Effector memory CD8-positive, alpha-beta T cell (primary cell): ENCODE measurements at places on chromosomes 11 and 22.

GRCh38 chr11:111456086-111456858, 55.9 kb downstream of the BTG4 start:
- DNase-seq = no peak
- H3K27ac ChIP-seq = no peak overlapping the region
- peaks cover 57% of the 10 kb centered on the region for H3K27me3 ChIP-seq
- no peak overlapping the region for H3K4me3 ChIP-seq
- no peaks in the 10 kb centered on the region for H3K4me1 ChIP-seq

- H3K27me3 ChIP-seq = peaks cover 6% of the 10 kb centered on the region
- no peak overlapping the region for H3K4me3 ChIP-seq
- no peaks in the 10 kb centered on the region for H3K4me1 ChIP-seq
- no peaks in the 10 kb centered on the region for H3K36me3 ChIP-seq
These were observed 69.1 kb downstream of the MTNR1B start for GRCh38 chr11:93038521-93038920.

GRCh38 chr22:48727454-48728058, 1100.1 kb downstream of the BRD1 start:
- H3K36me3 ChIP-seq = no peaks in the 10 kb centered on the region
- peaks cover 44% of the 10 kb centered on the region for H3K27me3 ChIP-seq
- H3K4me3 ChIP-seq = no peak overlapping the region
- DNase-seq = no peak

DNA sequence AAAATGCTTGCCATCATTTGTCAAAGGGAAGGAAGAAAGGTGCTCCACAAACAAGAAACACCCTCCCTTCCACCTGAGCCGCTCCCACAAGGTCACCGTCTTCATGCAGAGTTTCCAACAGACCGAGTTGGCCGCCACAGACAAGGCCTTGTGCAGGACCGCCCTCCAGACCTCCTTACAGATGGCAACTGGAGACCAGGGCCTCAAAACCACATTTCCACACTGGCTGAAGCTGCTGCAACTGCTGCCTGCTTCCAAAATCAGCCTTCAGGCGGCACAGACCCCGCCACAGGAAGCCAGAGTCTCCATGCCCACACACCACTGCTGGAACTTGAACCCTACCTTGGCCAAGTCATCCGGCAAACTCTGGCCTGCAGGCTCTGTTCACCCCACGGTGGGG, 6.3 kb downstream of the DEAF1 start:
- no peak overlapping the region for H3K27ac ChIP-seq
- peaks cover 16% of the 10 kb centered on the region for H3K4me1 ChIP-seq

DNA sequence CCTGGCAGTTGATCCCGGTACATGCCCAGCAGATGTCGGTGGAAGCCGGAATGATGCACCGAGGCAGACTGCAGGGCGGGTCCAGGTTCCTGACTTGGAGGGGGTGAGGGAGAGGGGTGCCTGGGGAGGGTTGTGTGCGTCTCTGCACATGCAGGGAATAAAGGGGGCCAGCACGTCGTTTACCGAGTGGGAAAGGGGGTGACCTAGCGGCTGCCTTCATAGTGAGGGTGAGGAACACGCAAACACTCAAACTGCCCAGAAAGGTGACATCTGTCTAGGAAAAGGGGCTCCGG, 801.7 kb downstream of the TBC1D22A start:
- no peaks in the 10 kb centered on the region for H3K4me1 ChIP-seq
- no peaks in the 10 kb centered on the region for H3K36me3 ChIP-seq
- H3K27ac ChIP-seq = no peak overlapping the region
- peaks cover 13% of the 10 kb centered on the region for H3K27me3 ChIP-seq
- H3K4me3 ChIP-seq = no peak overlapping the region

GRCh38 chr11:112318661-112319060, 58.0 kb upstream of the PLET1 start:
- H3K36me3 ChIP-seq = no peaks in the 10 kb centered on the region
- H3K27me3 ChIP-seq = no peaks in the 10 kb centered on the region
- no peak overlapping the region for H3K27ac ChIP-seq
- DNase-seq = no peak
- no peak overlapping the region for H3K4me3 ChIP-seq

- H3K4me3 ChIP-seq = no peak overlapping the region
- H3K27me3 ChIP-seq = peaks cover 19% of the 10 kb centered on the region
- H3K36me3 ChIP-seq = peaks cover 17% of the 10 kb centered on the region
- peaks cover 10% of the 10 kb centered on the region for H3K4me1 ChIP-seq
These were observed 5.1 kb upstream of the ARSA start for GRCh38 chr22:50633086-50633485.

DNA sequence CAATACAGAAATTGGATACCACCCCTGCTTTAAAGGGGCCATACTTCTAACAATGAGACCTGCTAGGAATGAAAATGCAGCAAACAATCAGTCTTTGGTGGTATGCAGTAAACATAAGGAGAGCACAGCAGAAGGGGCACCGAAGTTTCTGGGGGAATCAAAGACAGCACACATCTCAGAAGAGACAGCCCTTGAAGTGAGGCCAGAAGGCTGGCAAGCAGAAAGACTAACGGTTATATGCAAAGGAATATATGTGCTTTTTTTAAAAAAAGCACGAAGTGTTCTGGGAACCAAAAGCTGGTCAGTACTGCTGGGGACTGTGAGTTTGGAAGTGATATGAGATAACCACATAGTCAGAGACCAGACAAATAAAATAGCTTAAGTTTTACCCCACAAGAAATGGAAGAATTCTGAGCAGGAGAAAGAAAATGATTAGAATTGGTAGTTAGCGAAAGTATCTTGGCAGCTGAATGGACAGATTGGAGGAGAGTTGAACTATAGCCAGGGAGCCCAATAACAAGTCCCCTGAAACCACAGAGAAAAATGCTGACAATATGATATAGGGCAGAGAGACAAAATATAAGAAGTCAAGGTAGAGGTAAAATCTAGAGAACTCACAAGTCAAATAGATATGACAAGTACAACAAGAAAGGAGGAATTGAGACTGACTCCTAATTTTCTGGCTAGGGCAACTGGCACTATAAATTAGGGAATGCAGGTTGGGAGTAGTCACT, 125.7 kb downstream of the MRTFA start:
- DNase-seq = no peak
- no peaks in the 10 kb centered on the region for H3K27me3 ChIP-seq
- H3K4me3 ChIP-seq = no peak overlapping the region
- H3K36me3 ChIP-seq = peaks cover 14% of the 10 kb centered on the region
- H3K27ac ChIP-seq = no peak overlapping the region

DNA sequence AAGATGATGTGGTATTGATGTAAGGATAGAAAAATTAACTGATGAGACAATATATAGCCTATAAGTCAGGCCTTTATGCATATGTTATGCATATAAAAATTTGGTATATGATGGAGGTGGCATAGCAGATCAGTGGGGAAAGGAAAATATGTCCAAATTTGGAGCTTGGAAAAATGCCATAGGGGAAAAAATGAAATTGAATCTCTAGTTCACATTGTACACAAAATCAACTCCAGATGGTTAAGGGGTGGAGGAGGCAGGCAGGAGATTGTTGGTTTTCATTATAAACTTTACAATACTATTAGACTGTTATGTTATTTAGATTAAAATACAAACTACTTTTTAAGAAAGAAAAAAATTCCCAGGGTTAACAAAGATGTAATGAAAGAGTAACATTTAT, 15.1 kb upstream of the CD3E start:
- no peak for DNase-seq
- no peaks in the 10 kb centered on the region for H3K27me3 ChIP-seq
- peaks cover 8% of the 10 kb centered on the region for H3K4me1 ChIP-seq

DNA sequence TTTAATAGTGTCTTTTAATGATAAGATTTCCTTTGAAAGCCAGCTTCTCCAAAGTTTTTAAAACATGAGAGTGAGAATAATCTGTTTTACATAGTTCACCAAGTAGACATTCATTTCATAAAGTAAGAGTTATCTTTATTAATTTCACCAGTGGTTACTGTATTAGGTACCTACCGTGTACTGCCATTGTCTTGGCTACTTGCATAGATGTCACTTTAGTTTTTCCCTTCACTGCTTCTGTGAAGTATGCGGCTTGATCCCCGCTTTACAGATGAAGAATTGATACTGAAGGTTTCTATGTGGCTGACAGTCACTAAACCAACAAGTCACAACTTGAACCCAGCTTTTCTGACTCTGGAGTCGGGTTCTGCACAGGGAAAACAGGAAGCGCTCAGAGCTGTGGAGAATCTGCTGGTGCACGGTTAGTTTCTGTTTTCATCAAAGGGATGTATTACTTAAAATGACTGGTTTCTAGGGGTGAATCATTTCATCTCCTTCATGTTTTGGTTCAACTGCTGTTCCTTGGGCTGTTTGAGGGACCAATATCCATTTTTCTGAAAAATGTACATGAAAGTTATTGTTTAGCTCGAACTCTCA, 39.3 kb upstream of the MYO18B start:
- DNase-seq = no peak
- H3K36me3 ChIP-seq = peaks cover 5% of the 10 kb centered on the region
- H3K4me3 ChIP-seq = no peak overlapping the region
- H3K27me3 ChIP-seq = peaks cover 6% of the 10 kb centered on the region
- H3K27ac ChIP-seq = no peak overlapping the region

GRCh38 chr11:94922321-94923003, 50.9 kb downstream of the CWC15 start:
- peaks cover 25% of the 10 kb centered on the region for H3K4me1 ChIP-seq
- H3K36me3 ChIP-seq = no peaks in the 10 kb centered on the region
- no peak overlapping the region for H3K4me3 ChIP-seq
- H3K27me3 ChIP-seq = peaks cover 12% of the 10 kb centered on the region

GRCh38 chr11:74321487-74322188, 10.2 kb upstream of the P4HA3 start:
- H3K36me3 ChIP-seq = no peaks in the 10 kb centered on the region
- DNase-seq = no peak
- H3K4me1 ChIP-seq = no peaks in the 10 kb centered on the region
- H3K27ac ChIP-seq = no peak overlapping the region
- peaks cover 18% of the 10 kb centered on the region for H3K27me3 ChIP-seq
- no peak overlapping the region for H3K4me3 ChIP-seq

DNA sequence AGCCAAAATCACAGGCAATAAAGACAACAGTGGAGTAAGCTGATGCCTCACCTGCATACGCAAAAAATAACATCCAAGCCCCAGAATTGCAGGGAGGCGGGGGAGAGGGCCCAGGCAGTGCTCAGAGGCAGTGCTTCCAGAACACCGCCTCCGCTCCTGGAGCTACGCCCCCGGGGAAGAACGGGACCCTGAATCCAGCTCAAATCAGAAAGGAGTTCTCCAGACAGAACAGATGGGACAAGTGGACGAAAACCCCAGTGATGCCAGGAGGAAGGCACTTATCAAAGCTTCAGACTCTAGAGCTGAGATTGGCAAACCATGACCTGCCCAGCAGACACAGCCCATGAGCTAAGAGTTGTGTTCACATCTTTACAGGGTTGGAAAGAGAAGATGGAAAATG, 683.9 kb downstream of the TBC1D22A start:
- peaks cover 4% of the 10 kb centered on the region for H3K36me3 ChIP-seq
- no peak overlapping the region for H3K4me3 ChIP-seq
- H3K4me1 ChIP-seq = peaks cover 6% of the 10 kb centered on the region
- H3K27me3 ChIP-seq = peaks cover 24% of the 10 kb centered on the region
- no peak overlapping the region for H3K27ac ChIP-seq
- DNase-seq = no peak
